ENCODE measurements at places on chromosomes 2 and 18. TPM values are rescaled to one million over a fixed set of nuclear protein-coding genes. Genes with fewer than 3 reads are reported as not detected.

Gene XIRP2
- total RNA-seq: 3.2 TPM

Gene CSRNP3
- 4.8 TPM for total RNA-seq

DNA sequence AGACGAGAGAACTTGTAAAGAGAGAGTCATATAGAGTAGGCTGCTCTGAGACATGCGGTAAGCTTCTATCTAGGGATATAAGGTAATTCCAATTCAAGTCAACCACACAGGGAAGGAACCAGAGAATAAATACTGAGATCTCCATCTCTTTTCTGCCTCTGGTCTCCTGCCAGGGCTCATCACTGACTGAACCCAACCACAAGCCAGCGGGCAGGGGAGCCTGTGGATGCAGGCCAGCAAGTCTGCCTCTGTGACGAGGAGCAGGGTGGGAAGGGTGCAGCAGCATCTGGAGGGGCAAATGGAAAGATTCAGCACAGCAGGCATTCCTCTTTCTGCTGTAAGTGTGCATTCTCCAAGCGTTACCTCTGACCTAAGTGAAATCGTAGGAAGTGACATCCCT, 82.2 kb downstream of the ICOS start:
- DNase-seq: no peak

GRCh38 chr2:235986361-235986760, 181.8 kb downstream of the GBX2 start:
- DNase-seq: no peak

All from spleen (tissue), 13 donors.